RPMI7951 (cell line): ENCODE measurements at places on chromosomes 1 and 21. TPM values are rescaled to one million over a fixed set of nuclear protein-coding genes. Genes with fewer than 3 reads are reported as not detected.

The PHGDH gene
- 35.4 and 46.1 TPM in 2 replicates for total RNA-seq

The PAQR6 gene
- total RNA-seq = 0.12 and 0.29 TPM in 2 replicates

The COA6 gene
- 49.1 and 59.0 TPM in 2 replicates for total RNA-seq

The ANKRD65 gene
- not detected in 2 replicates for total RNA-seq

The DMRTA2 gene
- 0.12 and 0.20 TPM in 2 replicates for total RNA-seq

The AHCYL1 gene
- total RNA-seq = 43.1 and 47.5 TPM in 2 replicates

- no peak for DNase-seq
These were observed 10.5 kb upstream of the INTS3 start for GRCh38 chr1:153717330-153717729.

GRCh38 chr1:25616987-25617624 is 515 bp downstream of the MAN1C1 start:
- DNase-seq = no peak

- peak; percentile 41 for DNase-seq
These were observed 162.3 kb upstream of the VAMP3 start for GRCh38 chr1:7608628-7609305.

DNA sequence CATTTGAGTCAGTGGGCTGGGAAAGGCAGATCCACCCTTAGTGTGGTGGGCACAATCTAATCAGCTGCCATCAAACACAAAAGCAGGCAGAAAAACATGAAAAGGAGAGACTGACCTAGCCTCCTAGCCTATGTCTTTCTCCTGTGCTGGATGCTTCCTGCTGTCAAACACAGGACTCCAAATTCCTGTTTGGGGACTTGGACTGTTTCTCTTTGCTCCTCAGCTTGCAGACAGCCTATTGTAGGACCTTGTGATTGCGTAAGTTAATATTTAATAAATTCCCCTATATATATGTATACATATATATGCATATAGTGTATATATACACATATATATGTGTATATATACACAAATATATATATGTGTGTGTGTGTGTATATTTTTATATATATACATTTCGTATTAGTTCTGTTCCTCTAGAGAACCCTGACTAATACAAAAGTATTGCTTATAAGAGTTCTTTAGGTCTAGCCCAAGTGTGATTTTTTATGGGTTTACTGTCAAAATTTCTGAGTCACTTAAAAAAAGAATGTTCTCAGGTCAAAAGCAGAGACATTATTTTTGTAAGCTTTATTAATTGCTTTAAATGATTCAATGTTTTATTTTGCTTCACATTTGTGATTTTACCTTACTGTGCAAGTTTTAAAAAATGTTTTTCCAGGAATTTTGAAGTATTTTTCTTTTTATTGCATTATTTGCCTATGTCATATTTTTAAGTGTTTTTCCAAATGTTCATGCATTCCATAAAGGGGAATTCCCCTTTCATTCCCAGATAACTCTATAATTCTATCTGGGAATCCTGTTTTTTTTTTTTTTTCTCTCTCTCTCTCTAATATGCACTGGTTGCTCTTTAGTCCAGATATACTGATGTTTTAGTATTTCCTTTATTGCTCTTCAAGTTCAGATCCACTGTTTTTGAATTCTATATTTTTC is 92.1 kb upstream of the ADAMTS5 start:
- no peak for DNase-seq

GRCh38 chr1:121558514-121558913 is 373.7 kb downstream of the SRGAP2C start:
- DNase-seq = peak; percentile 83

- DNase-seq = peak; percentile 57
These were observed 107.6 kb downstream of the ETS2 start for GRCh38 chr21:38913120-38913892.

GRCh38 chr1:169514566-169515270 is 29.0 kb upstream of the SLC19A2 start:
- DNase-seq = no peak

GRCh38 chr1:64515427-64515826 is 45.5 kb downstream of the CACHD1 start:
- DNase-seq = no peak

GRCh38 chr1:154856544-154856943 is 13.5 kb downstream of the KCNN3 start:
- DNase-seq = no peak

- DNase-seq = peak; percentile 49
These were observed 9.2 kb downstream of the SFT2D2 start for GRCh38 chr1:168234846-168235547.

- no peak for DNase-seq
These were observed 139.3 kb downstream of the PGBD5 start for GRCh38 chr1:230286890-230287269.

DNA sequence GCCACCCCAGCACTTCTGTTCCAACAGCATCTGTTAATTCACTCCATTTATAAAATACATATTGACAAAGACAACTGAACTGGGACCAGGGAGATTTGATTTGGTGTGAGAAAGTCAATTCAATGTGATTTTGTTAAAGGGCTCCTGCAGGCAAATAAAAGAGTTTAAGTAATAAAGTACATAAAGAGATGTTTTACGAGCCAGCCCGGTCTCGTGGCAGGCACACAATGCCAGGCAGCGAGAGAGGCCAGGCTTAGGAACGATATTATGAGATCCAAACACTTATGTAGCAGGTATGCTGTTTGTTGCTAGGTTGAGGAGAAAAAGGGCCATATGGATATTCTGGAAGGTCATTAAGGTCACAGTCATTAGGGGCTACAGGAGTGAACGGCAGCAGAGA is 227.1 kb downstream of the KCTD3 start:
- DNase-seq = no peak

DNA sequence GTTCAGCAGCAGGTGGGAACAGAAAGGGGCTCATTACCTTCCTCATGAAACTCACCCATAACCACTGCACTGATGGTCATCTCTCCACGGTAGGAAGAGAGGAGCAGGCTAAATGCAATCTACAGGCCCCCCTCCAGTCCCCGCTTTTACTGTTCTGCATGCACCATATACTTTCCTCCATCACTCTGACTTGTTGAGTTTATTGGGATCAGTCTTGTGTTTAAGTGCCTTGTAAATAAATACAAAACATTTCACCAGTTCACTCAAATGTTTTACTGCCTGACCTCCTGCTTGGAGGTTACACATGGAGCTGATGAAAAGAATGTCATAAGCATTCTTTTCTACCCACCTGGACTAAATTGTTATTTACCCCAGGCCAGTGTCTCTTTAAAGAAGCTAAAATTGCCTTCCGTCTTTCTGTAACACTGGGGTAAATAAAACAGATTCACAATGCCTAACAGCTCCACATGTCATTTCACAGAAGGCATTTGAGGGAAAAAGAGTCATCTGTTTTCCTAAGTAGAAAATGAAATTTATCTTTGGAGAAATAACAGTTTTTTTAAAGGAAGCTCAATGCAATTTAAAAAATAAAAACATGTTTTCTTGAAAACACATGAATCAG is 30.7 kb downstream of the PTPN14 start:
- no peak for DNase-seq

- DNase-seq = no peak
These were observed 497.4 kb downstream of the DISC1 start for GRCh38 chr1:232123775-232124659.

- no peak for DNase-seq
These were observed 11.1 kb downstream of the VANGL2 start for GRCh38 chr1:160411271-160412027.

- DNase-seq = no peak
These were observed 296.8 kb downstream of the TM2D1 start for GRCh38 chr1:61428146-61428545.

DNA sequence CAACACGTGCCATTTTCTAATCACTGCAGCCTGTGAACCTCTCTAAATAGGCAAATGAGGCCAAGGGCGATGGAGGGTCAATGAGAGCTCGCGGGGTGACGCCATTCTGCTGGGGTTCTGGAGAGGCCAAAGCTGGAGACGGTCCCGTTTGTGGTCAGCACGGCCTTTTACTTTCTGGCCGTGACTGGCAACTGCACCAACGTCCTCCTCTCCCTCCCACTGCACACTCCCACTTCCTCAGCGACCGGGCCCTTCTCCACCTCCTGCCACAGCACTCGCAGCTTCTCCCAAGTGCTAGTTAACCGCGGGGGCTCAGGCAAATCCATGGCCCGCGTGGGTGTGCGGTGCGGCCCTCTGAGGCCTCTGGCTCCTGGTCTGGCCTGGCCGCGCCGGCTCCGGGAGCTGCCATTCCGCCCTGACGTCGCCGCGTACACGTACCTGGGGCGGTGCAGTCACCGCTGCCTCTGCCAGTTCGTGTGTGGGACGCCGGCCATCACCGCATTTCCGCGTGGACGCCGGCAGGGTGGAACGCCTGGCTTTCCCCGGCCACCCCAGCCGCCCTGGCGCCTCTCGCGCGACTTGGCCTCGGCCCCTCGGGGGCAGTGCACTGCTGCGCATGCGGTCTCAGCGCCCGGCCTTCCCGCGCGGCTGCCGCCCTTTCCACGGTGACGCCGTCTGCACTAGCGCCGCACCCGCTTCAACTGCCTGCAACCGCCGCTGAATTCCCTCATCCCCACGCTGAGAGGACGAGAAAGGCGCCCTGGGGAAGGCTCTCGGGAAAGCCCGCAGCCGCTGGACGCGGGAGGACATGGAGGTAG is 18.2 kb downstream of the OR2C3 start:
- no peak for DNase-seq
